NCI-H524 (cell line): ENCODE measurements at places on chromosomes 6 and 20.

DNA sequence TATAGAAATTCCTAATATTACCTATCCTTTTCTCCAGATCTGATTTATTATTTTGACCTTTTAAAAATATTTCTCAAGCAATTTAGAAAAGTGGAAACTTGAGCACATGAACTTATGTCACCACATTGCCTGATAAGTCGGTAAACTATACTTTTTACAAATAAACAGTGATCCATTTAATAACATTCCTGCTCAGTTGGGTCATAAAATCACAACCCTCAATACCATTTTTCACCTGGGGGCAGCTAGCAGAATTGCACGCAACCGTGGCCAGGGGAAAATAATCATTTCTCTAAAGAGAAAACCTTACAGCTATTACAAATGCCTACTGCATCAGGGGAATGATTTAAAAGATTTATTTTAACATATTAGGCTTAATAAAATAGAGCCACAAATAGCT, 614.5 kb downstream of the PHF3 start:
- no peak for DNase-seq

DNA sequence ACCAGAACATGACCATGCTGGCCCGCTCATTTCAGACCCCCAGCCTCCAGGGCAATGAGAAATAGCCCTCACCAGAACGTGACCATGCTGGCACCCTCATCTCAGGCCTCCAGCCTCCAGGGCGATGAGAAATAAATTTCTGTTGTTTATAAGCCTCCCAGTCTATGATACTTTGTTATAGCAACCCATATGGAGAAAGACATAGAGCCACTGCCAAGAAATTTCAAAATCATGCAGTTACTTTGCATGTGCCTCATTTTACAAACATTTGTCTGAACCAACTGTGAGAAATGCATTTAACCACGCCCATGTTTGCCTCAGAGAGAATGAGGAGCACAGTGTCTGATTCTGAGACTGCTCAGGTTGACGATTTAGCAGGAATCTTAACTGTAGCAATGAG, 15.5 kb downstream of the CYP39A1 start:
- no peak for DNase-seq

GRCh38 chr6:13531956-13532355, 42.4 kb upstream of the SIRT5 start:
- DNase-seq: peak; percentile 82

GRCh38 chr6:20377623-20378265, 23.9 kb upstream of the E2F3 start:
- DNase-seq: peak; percentile 55

DNA sequence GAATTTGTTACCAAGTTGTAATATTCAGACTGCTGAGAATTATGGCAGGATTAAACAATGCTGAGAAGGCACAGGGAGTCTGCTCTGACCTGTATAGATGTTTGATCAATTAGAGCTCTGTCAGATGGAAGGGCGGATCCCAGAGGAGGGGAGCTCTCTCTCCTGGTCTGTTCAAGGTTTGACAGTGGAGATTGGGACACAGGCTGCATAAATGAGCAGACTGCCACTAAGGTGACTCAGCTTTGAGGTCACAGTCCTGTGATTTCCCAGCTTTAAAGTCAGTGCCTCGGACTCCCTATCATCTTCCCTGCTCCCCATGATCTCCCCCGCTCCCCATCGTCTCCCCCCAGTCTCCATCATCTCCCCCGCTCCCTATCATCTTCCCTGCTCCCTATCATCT, 59.2 kb upstream of the SLC22A23 start:
- peak; percentile 5 for DNase-seq

DNA sequence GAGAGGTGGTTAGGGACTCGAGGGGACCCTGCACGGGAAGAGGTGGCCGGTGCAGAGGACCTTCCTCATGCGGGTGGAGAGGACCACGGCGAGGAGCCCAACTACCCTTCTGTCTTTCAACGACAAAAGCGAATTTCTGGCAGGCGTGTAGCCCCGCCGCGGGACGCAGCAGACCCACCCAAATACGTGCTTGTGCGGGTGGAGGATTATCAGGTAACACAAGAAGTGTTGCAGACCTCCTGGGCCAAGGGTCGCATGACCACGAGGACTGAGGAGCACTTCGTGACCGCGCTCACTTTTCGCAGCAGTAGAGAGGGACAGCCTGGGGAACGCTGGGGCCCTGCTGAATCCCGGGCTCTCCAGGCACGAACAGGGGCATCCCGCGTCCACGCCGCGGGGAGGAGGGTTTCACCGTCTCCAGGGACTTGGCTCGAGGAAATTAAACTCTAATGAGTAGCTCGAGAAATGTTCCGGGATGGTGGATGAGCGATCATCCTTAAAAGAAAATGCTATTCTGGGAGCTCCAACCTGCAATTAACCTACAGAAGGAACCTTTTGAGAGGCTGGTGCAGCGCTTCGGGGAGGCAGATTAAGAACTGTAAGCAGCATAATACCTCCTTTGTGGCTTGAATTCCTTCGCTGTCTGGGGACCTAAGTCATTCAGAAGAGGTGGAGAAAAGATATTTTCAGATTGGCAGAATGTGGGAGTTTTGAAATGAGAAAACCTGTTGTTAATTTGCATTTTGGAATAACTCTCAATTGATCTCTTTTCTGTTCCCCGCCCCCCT, 804 bp downstream of the C6orf141 start:
- DNase-seq: no peak

DNA sequence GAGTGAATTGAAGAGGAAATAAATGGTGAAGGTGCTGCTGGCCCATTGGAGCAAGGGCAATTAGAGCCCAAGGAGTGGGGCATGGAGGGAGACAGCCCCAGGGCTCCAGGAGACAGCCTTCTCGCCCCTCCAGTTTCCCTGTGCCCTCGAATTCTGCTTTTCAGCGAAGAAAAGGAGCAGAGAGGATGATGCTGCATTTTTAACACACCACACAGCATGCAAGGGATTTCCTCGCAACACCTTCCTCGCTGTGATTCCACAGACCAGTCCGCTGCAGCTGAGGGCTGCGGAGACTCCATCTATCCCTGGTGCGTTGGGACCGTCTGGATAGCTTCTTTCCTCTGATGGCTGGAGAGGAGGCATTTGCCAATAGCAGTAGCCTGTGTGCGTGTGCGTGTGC, 41.7 kb downstream of the PTCHD4 start:
- no peak for DNase-seq

DNA sequence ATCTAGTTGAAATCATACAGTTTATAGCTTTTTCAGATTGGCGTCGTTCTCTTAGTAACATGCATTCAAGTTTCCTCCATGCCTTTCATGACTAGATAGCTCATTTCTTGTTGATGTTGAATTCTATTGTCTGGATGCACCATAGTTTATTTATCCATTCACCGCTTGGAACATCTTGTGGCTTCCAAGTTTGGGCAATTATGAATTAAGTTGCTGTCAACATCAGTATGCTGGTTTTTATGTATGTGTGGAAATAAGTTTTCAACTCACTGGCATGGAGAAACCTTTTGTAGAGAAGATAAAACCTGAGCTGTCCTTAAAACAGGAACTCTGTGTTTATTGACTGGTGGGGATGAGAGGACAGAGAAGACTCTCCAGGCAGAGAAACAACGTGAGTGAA, 248.0 kb downstream of the CDC5L start:
- no peak for DNase-seq

- DNase-seq: no peak
Measured at GRCh38 chr6:107495196-107495643, 5.3 kb downstream of the SOBP start.

- DNase-seq: no peak
Measured at GRCh38 chr6:133767357-133767970, 121.4 kb upstream of the TCF21 start.

DNA sequence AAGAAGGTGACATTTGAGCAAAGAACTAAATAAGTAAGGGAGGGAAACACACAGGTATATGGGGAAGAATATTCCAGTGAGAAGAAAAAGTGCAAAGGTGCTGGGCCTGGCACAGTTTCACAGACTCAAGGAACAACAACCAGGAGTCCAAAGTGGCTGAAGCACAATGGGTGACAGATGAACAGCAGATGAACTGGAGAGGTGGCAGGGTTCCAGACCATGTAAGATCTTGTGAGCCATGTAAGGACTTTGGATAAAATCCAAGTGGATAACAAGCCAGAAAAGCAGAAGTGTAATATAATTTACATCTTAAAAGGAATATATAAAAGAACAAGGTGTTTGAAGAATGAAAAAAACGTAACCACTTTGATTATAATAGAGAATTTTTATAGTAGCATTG, 87.9 kb downstream of the MMS22L start:
- peak; percentile 56 for DNase-seq

- no peak for DNase-seq
Measured at GRCh38 chr6:47237196-47237595, 72.5 kb downstream of the TNFRSF21 start.

DNA sequence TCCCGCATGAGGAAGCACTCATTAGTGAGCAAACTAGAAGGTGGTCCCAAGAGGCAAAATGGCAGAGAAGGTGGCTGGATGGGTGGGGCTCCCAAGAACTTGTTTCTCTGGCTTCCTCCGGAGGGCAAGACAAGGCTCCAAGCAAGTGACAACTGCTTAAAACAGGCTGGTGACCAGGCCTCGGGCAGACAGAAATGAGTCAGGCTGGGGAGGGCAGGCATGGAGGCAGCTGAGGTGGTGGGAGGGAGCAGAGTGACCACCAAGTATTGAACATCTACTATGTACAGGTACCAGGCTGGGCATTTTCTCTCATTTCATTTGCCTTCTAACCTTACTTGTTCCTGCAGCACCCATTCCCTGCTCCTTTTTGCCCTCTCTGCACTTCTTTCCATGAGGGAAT, 33.4 kb downstream of the TNXB start:
- DNase-seq: no peak

- no peak for DNase-seq
Measured at GRCh38 chr6:136464148-136464547, 86.1 kb downstream of the MAP7 start.

DNA sequence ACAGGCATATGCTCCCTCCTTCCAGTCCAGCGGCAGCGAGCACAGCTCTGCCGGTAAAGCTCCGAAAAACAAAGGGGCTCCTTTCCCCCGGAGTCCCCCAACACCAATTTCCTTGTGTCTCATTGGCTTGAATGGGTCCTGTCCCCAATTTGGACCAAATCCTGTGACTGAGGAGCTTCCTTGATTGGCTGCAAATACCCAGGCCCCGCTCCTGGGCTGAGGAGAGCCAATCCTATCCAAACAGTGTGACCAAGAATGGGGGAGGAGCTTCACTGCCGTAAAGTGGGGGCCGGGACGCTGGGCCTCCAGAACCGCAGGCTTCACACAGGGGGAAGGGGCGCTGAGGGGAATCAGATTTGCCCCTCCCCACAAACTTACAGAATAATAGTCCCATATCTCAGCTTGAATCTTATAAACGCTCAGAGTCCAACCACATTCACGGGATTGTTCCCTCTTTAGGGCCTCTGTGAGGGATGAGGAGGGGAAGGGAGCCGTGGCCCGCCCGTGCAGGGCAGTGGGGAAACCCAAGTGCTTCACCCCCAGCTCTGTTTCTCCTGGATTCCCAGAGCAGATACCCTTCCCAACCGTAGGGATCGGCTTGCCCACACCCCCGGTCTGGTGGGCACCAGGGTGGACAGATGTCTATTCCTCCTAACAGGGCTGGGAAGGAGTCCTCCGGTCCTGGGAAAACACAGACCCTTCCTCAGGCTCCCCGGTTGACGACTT, 141.0 kb upstream of the MLN start:
- no peak for DNase-seq

DNA sequence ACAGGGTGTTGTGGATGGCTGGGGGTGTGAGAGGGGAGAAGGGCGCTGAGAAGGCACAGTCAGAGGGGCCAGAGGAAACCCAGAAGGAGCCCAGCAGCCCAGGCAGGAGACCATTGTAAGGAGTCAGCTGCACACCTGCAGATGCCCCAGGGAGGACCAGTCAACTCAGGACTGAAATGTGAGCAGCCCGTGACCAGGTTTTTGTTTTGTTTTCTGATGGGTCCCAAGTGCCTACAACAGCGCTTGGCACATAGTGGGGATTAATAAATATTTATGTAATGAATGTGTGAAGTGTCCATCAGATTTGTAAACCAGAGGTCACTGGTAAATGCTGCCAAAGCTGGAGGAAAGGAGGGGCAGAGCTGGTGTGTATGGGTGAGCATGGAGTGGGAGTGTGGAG, 30.2 kb downstream of the TRAM2 start:
- no peak for DNase-seq

GRCh38 chr20:31517373-31517772, 3.1 kb downstream of the HM13 start:
- no peak for DNase-seq

GRCh38 chr20:35199740-35200139, 26.8 kb upstream of the MMP24 start:
- DNase-seq: no peak

GRCh38 chr6:119454714-119455113, 105.2 kb upstream of the MAN1A1 start:
- no peak for DNase-seq

DNA sequence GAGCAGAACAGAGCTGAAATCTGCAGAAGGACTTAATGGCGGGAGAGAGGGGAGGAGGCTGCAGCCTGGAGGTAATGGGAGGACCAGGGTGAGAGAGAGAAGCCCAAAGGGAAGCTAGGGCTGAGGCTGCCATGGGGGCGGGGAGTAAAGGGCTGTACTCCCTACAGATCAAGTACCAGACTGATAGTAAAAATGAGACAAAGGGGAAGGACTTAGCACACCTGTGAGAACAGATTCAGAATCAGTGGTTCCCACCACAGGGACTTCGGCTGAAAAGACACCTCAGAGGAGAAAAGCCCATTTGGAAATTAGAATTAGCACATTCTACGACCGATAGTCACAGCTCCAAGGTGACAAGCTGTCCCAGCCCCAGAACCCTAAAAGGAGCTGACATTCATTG, 6.4 kb upstream of the TBXT start:
- DNase-seq: no peak

- DNase-seq: no peak
Measured at GRCh38 chr6:159107451-159108260, 61.5 kb upstream of the FNDC1 start.

GRCh38 chr6:41345901-41346300, 10.5 kb downstream of the NCR2 start:
- DNase-seq: no peak

- no peak for DNase-seq
Measured at GRCh38 chr6:85111481-85112011, 338.3 kb upstream of the NT5E start.

DNA sequence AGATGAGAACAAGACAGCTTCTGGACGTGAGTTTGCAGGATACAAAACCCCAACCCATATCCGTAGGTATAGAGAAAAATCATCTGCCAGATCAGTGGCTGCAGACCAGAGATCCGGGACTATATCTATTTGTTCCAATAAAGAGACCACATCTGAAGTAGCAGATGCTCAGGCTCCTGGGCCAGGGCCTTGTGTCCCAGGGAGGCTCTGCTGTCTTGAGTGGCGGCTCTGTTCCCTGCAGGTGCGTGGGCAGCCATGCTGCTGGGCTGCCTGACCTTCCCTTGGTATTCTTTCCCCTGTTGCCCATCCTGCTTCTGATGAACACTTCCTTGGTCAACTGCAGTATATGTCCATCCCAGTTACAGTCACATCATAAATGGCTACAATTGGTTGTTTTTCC, 34.9 kb downstream of the ERMARD start:
- no peak for DNase-seq

DNA sequence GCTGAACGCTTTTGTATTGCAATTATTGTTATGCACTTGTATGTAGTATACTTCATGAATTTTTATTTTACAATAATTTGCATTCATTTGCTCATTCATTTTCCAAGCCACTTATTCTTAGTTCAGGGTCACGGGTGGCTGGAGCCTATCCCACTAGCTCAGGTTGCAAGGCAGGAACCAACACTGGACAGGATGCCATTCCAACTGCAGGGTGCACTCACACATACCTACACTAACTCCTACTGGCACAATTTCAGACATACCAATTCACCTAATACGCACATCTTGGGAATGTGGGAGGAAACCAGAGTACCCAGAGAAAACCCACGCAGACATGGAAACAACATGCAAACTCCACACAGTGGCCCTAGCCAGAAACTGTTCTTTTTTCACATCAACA, 61.8 kb downstream of the LMBRD1 start:
- DNase-seq: no peak
